ENCODE measurements at places on chromosomes 12 and 14.

GRCh38 chr14:22497671-22498093, 91.3 kb downstream of the DAD1 start:
- DNase-seq: no peak

GRCh38 chr12:62844915-62845314, 90.0 kb downstream of the PPM1H start:
- no peak for DNase-seq

DNA sequence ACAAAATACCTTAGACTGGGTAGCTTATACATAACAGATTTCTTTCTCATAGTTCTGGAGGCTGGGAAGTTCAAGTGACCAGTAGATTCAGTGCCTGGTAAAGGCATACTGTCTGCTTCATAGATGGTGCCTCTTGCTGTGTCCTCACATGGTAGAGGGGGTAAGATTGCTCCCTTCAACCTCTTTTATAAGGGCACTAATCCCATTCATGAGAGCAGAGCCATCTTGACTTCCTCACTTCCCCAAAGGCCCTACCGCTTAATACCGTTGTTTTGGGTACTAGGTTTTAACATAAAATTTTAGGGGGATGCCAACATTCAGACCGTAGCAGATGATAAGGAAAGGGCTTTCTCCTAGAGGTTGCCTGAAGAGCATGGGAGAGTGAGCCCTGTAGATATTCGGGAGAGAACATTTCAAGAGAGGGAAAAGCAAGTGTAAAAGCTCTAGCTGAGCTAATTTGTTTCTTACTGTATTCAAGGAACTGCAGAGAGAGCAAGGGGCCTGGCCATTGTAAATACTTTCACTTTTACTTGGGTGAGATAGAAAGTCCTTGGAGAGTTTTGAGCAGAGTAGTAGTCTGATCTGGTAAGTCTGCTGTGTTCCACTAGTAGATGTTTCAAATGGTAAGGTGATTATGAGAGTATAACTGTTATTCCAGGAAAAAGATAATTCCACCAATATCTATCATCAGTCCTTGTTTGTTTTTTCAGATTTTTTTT, 27.3 kb downstream of the FRS2 start:
- no peak for DNase-seq

GRCh38 chr14:72604133-72604532, 289.8 kb downstream of the DPF3 start:
- no peak for DNase-seq

GRCh38 chr14:70320294-70320693, 39.2 kb downstream of the COX16 start:
- DNase-seq: no peak

DNA sequence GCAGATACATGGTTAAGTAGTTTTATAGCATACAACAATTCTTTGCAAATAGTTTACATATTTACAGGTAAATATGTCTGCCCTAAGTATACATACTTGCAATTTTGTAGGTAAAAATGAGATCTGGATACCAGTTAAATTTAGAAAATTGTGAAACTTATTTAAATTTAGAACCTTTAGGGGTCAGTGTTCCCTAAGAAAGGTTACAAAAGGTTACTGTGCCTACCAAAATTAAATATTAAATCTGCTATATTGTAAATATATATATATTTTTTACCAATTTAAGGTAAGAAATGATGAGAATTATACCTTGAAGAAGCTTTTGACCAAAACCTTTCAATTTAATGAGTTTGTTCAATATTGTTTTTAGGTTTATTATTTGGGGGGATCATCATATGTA, 54.0 kb downstream of the MIPOL1 start:
- DNase-seq: no peak

GRCh38 chr14:71240866-71241520, 333.7 kb downstream of the PCNX1 start:
- no peak for DNase-seq

- no peak for DNase-seq
Observed at GRCh38 chr14:54440037-54440436, 1.1 kb downstream of the CNIH1 start.

GRCh38 chr12:65776994-65777393, 47.3 kb upstream of the HMGA2 start:
- no peak for DNase-seq

- no peak for DNase-seq
Observed at GRCh38 chr14:77014004-77014604, 14.4 kb downstream of the IRF2BPL start.

- no peak for DNase-seq
Observed at GRCh38 chr12:115873451-115874082, 403.9 kb downstream of the MED13L start.

DNA sequence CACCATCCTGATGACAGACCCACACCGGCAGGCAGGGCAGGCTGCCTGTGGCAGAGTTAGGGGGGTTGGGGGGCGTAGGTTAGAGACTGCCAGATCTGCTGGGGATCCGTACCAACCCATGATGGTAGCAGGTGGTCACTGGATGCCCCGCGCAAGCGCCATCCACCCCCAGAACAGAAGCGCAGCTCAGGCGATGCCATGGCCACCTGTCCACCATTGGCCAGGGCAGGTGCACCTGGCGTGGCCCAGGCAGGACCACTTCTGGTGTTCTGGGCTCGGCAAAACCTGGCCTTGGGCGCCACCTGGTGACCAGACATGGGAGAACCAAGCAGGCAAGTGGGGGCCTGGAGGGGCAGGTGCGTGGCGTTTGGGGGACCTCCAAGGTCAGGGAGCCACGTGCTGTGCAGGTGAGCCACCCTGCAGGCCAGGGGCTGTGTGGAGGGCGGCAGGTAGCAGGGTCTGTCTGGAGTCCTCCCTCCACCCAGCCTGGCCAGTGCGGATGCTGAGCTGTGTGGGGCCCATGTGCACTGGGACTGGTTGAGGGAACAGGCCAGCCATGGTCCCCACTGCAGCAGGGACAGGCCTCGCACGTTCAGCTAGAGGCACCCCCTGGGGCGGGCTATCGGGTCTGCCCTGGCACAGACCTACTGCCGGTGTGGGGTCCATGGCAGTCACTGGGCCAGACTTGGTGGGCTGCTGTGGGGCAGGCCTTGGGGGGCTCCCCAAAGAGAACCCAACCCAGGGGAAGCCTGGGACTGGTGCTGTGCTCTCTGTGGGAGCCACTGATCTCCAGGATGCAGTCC, 15.6 kb downstream of the BAG5 start:
- peak; percentile 70 for DNase-seq

DNA sequence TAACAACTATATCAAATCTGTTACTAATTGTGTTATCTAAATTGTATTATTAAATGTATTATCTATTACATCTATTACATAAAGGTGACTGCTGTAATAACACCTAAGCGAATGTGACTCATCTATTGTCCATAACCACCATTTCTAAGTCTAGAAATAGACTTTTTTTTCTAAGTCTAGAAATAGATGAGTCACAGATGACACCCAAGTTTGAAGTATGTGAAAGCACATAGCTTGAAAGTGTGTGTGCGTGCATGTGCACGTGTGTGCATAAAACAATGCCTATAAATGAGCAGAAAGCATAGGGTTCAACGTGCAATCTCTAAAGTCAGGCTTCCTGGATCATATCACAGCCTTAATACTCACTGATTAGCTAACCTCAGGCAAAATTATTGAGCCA, 451.3 kb upstream of the USP15 start:
- no peak for DNase-seq

GRCh38 chr12:89552376-89552775, 26.5 kb upstream of the POC1B start:
- no peak for DNase-seq

DNA sequence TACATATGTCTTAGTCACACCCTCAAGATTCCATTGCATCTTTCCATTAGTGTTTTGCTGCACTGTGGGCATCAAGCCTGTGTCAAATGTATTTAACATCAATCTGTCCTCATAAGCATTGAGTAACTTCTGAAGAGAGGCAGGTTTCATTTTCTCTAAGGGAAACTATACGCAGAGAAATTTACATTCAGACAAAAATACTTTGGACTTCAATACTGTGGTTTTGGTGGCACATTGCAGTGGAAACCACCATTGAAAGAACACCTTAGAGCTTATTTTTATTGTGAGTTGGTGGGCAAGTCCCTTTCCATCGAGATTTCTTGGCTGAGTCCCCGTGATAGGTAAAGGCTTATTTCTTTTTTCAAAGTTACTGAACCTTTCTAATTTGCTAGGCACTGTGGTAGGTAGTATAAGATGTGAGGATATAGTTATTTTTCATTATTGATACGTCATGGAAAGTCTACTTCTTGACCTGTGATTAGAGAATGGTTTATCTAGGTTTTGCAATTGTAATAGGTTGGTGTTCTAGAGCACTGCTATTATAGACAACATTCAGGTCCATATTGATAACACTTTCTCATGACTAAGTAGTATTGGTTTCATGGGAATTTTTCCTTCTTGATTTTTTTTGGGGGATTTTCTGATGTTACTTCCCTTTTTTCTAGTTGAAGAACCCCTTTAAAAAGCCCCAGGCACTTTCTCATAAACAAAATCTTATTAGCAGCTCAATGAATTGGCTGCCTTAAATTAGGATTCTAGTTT, 81.9 kb downstream of the CFAP54 start:
- no peak for DNase-seq

- DNase-seq: no peak
Observed at GRCh38 chr12:110780448-110780847, 37.8 kb upstream of the PPP1CC start.

- DNase-seq: no peak
Observed at GRCh38 chr12:130924966-130925665, 28.6 kb upstream of the ADGRD1 start.

- no peak for DNase-seq
Observed at GRCh38 chr14:67418401-67419191, 6.6 kb upstream of the PLEK2 start.

DNA sequence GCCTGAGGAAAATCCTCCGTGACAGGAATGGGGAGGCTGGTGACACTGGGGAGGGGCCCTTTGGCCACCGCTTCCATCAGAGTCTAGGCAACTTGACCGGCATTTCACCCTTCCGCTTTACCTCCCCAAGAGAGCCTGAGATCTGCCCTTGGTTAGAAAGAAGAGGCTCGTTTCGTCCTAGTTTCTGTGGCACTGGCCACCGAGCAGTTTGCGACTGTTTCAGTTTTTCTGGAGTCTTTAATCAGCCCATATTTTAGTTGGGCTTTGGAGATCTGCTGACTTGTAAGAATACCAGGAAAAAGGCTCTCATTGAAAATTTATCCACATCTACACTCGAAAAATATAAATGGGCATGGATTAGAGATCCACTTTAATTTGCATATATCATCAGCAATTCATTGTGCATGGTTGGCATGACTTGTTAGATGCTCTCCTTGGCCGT, 414 bp upstream of the ANKS1B start:
- DNase-seq: no peak

- no peak for DNase-seq
Observed at GRCh38 chr12:16509411-16509810, 96.6 kb downstream of the LMO3 start.

GRCh38 chr12:38903596-38903995, 1.8 kb downstream of the CPNE8 start:
- DNase-seq: no peak

- no peak for DNase-seq
Observed at GRCh38 chr14:94139006-94139405, 9.6 kb upstream of the IFI27L2 start.

DNA sequence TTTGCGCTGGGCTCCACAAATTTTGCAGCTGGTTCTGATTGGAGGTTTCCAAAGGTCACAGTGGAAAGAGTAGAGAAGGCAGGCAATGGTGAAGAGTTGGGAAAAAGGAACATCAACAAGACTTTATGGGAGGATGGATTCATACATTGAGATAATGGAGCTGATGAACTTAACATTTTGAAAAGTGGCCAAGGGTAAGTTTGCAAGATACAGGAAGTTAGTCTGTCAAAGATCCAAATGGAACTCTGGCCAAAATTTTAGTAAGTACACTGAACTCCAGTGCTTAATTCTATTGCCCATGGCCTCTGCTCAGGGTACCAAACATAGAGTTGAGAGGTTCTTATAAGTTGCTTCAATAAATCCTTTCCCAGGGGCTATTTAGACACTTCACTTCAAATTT, 15.6 kb downstream of the CCER1 start:
- no peak for DNase-seq

DNA sequence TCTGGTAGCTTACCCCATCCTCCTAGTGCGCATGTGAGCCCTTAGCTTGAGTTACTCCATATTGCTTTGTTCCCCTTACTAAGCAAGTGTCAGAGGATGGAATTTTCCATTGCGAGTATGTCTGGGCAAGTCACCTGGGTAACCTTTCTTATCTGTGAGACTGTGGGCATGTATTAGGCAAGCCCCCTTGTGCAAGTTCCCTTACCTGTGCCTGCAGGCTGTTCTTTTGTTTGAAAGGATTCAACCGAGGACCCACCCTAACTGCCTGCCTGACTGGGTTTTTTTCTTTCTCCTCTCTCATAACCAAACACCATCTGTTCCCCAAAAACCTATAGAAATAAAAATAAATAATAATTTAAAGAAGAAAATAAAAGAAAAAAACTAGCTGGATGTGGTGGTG, 22.3 kb upstream of the PPP2R5E start:
- no peak for DNase-seq

GRCh38 chr14:91654836-91655235, 77.0 kb downstream of the CATSPERB start:
- no peak for DNase-seq

GRCh38 chr14:95935228-95935822, 58.7 kb downstream of the TUNAR start:
- DNase-seq: no peak

Measured in amygdala (tissue), 56 donors.